ENCODE measurements at places on chromosomes 1 and 21.

DNA sequence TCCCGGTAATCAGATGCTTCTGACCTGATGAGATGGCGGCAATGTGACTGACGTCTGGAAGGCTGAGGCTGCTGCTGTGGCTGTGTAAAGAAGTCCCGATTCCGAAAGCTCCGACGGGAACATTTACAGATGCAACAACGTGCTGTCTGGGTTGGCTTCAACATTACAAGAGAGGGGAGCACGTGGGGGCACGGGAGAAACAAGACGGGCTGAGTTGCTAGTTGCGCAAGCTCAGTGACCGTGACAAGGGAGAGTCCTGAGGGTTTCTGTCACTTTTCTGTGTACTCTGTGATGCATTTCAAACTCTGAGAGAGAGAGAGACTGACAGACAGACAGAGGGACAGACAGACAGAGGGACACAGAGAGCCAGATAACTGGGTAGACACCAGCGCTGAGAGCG lies 25.6 kb upstream of the LRRC47 start:
- DNase-seq = no peak

- DNase-seq = no peak
These were observed 401 bp upstream of the ARHGEF10L start for GRCh38 chr1:17539118-17539476.

- DNase-seq = no peak
These were observed 41.3 kb downstream of the ZNF281 start for GRCh38 chr1:200368556-200368955.

DNA sequence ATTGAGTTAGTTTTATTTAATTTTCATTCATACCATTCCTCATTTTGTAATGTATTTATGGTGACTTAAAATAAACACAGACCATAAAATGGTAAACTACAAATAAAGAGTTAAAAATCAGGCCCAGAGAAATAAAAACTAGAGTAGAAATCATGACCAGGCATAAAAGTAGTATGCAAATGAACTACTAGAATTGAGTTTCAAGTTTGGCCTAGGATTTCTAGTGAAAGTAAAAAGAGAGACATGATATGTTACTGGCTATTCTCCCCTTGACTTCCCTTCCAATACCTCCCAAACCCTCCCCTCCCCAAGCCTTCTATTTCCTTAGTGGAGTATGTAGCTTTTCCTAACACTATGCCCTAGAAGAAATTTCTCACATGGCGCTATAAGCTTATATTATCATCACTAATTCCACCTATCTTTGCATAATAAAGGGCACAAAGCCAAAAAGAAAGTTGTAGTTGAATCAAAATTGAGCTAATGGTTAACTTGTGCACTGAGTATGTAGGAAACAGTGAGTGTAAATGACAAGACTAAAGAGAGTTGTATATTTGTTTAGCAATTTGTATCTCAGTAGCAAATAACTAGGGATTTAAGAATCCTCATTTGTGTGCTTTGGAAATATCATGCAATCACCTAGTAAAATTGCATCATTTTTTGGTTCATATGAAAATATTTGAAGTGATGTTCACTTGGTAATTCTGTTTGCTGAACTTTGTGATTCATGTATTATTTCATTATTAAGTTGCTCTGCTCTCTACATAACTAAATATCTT lies 29.7 kb upstream of the CDC14A start:
- DNase-seq = no peak

- no peak for DNase-seq
These were observed 37.1 kb upstream of the MCOLN3 start for GRCh38 chr1:85085417-85085816.

DNA sequence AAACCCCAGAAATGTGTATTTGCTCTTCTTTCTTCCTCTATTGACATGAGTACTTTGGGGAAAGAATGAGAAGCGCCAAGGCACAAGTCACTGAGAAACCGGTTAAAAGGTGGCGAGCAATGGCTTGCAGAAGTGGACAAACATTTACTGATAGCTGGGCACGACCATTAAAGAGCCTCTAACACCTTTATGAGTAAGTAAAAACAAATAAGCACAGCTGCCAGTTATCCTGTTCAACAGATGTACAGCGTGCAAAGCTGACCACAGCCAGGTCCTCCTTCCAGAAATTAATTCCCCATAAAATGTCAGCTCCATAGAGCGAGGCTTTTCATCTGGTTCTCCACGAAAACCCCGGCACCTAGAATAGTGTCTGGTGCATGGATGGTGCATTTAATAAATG lies 72.7 kb downstream of the CAPZB start:
- DNase-seq = no peak

GRCh38 chr1:27536767-27537166 lies 46.8 kb upstream of the WASF2 start:
- DNase-seq = peak; percentile 63

GRCh38 chr1:156969496-156969895 lies 49.1 kb downstream of the LRRC71 start:
- DNase-seq = no peak

DNA sequence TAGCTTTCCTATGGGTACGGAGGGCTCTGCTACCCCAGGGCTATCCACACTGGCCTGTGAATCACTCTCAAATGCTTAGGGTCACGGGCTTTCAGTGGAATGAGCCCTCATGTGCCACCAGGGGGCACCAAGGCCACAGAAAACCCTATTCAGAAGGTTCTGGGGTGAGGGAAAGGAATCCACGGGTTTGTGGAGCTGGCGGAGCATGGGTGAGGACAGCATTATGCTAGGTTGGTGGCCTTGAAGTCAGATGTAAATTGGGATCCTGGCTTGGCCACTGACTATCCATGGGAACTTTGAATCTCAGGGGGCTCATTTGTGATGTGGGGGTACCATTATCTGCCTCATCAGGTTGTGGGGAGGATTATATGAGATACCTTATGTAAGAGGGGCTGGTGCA lies 5.1 kb upstream of the LAMTOR5 start:
- DNase-seq = peak; percentile 62

- DNase-seq = no peak
These were observed 3.9 kb downstream of the NCAM2 start for GRCh38 chr21:21002153-21002552.

DNA sequence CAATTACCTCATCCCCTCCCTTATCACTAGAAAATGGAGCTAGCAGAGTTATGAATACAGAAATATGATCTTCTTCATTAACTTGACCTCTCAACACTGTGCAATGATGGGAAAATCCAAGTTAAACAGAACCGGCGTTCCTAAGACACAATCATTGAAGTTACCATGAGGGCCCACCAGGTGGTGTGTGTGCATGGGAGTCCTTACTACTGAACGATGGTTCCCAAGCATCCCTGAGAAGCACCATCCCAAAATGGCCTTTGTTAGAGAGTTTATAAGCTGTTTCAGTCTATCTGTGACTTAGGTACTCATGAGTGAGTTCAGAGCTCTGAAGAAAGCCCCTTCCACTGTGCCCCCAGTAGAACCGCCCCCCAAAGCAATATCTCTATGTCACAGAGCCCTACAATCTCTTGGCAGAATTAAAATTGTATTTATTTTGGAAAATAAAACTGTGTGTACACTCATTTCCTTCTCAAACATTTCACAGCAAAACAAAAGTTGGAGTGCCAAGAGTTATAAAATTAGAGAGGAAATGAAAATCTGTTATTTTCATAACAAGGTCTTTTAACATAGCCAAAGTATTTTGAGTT lies 56.8 kb downstream of the PLD5 start:
- peak; percentile 72 for DNase-seq

- DNase-seq = no peak
These were observed 70.2 kb upstream of the KIF26B start for GRCh38 chr1:245084551-245084950.

GRCh38 chr21:42272984-42273600 lies 42.1 kb downstream of the TFF3 start:
- no peak for DNase-seq

- DNase-seq = peak; percentile 20
These were observed 8.4 kb downstream of the TRAPPC10 start for GRCh38 chr21:44020551-44020950.

DNA sequence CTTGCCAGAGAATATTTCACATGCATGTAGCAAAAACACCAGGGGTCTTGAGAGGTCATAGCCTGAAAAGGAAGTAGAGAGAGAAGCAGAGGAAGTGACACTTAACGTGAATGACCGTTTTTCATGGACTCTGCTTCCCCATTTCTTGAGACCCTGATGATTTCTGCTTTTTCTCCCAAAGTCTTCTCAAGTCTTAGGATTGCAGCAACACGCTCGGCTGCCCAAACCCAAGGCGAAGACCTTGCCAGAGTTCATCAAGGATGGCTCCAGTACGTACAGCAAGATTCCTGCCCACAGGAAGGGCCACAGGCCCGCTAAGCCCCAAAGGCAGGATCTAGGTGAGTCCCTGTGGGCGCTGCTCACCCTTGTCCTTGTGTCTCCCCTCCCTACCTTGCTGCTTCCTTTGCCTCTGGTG lies 12.8 kb downstream of the THEMIS2 start:
- DNase-seq = no peak

GRCh38 chr1:27009601-27010197 lies 3.0 kb downstream of the TENT5B start:
- no peak for DNase-seq

- no peak for DNase-seq
These were observed 27.8 kb upstream of the CLDN8 start for GRCh38 chr21:30243691-30244090.

DNA sequence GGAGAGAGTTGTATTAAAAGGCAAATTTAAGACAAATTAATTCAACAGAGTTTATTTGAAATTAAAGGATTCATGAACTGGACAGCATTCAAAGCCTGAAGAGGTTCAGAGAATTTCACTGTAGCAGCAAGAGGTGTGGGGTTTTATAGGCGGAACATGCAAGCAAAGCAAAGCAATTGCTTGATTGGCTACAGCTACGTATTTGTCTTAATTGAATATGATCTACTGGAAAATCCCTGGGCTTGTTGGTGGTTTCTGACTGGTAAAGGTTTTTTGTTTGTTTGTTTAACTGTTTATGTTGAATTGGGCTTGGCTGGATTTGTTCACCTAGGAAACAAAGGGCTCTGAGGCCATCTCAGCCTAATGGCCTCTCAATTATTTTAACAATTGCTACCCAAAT lies 61.5 kb downstream of the KCNK1 start:
- DNase-seq = no peak

GRCh38 chr1:4710592-4711415 lies 56.4 kb downstream of the AJAP1 start:
- no peak for DNase-seq

GRCh38 chr1:6601923-6602668 lies 573 bp downstream of the KLHL21 start:
- peak; percentile 20 for DNase-seq

DNA sequence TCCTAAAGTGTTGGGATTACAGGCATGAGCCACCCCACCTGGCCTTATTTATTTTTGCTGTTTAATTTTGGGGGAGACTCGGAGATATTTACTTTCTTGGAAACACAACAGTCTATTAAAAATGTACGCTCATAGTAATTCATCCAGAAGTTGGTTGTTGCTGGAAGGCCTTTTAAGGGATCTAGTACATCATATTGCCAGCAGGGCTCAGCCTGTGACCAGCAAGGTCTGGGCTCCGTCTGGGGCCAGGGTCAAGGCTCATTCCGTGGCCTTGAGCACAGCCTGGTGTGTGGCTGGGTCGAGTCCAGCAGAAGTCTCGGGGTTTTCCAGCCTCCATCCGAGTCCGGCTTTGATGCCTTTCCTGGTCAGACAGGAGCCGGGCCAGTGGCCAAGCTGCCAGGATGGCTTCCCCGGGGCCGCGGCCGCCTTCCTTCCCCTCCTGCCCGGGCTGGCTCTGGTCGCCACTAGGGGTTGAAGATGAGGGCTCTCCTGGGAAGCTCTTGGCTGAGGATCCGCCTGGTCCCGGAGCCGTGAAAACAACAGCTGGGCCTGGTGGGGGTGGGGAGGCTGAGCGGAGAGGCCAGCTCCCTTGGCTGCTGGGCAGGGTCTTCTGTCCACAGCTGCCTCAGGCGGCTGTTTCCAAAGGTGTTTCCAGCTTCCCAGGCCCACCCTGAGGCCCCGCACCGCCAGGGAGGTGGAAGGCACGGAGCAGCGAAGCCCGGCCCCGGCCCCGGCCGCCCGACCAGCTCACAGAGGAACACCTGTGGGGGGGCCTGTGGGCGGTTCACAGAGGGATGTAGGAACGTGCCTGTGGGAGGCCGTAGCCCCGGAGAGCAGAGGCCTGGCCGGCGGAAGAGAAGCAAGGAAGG lies 5.1 kb upstream of the VWA1 start:
- DNase-seq = no peak

DNA sequence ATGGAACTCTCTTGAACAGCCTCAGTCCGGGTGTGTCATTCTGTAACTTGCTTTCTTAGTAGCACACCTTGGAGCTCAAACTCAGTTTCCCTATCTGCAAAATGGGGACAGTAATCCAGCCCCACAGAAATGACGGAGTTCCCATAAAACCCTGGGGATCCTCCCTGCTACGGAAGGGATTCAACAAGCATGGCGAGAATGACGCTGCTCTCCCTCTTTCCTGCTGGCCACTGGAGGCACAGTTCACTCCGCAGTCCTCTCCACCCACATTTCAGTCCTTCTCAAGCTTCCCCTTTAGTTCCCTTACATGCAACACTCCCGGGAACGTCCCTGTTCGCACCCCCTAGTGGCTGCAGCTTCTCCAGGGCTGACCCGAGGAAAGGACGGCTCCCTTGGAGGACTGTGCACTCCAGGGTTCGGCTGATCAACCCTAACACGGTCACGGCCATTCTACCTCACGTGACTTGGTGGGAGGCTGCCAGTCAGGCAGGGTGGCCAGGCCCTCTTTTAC lies 20.6 kb downstream of the RUNX3 start:
- peak; percentile 30 for DNase-seq

DNA sequence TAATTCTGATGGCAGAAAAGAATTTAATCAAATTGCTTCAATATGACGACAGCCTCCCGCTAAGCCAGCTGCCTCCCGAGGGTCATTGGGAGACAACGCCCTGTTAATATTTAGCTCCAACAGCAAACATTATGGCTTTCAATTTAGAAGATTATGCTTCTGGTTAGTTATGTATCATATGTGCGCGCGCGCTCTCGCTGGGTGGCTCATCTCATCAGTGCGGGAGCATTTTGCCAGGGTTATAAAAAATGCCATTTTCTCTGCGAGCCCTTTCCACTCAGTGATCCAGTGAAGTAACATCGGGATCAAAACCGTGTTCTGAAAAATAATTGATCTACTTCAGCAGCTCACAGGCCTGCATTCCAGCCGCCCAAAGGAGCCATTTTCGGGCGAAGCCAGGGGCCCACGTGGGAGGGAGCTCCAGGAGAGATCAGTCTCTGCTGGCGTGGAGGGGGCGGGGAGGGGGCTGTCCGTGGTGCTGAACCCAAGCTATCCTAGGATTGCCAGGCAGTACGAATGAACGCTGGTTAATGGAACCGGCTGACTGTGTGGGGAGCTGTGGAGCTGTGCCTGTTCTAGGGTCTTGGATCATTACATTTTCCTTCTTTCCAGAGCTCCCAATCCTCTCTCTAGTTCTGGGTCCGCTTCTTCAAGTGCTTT lies 219.1 kb upstream of the ZC3H12A start:
- DNase-seq = peak; percentile 35

- DNase-seq = no peak
These were observed 34.1 kb downstream of the KIAA1614 start for GRCh38 chr1:180946541-180947498.

GRCh38 chr1:179310291-179310690 lies 16.7 kb downstream of the SOAT1 start:
- no peak for DNase-seq
